ENCODE measurements at places on chromosomes 2 and 18. TPM values are rescaled to one million over a fixed set of nuclear protein-coding genes. Genes with fewer than 3 reads are reported as not detected.

- no peak overlapping the region for H3K27ac ChIP-seq
- DNase-seq: no peak
- H3K4me3 ChIP-seq: no peak overlapping the region
Observed at GRCh38 chr18:33826151-33826550, 248.1 kb downstream of the ASXL3 start.

- no peaks in the 10 kb centered on the region for H3K36me3 ChIP-seq
- DNase-seq: no peak
- no peaks in the 10 kb centered on the region for H3K4me1 ChIP-seq
- no peak overlapping the region for H3K27ac ChIP-seq
- no peak overlapping the region for H3K4me3 ChIP-seq
- H3K27me3 ChIP-seq: no peaks in the 10 kb centered on the region
Observed at GRCh38 chr18:65287652-65288051, 463.2 kb upstream of the CDH7 start.

GRCh38 chr2:11764359-11764758 lies 17.9 kb downstream of the LPIN1 start:
- no peak for DNase-seq
- H3K27ac ChIP-seq: peak overlapping the region; percentile 69
- H3K27me3 ChIP-seq: no peaks in the 10 kb centered on the region
- peaks cover 55% of the 10 kb centered on the region for H3K4me1 ChIP-seq
- no peak overlapping the region for H3K4me3 ChIP-seq

SALL3 gene
- total RNA-seq: not detected

DNA sequence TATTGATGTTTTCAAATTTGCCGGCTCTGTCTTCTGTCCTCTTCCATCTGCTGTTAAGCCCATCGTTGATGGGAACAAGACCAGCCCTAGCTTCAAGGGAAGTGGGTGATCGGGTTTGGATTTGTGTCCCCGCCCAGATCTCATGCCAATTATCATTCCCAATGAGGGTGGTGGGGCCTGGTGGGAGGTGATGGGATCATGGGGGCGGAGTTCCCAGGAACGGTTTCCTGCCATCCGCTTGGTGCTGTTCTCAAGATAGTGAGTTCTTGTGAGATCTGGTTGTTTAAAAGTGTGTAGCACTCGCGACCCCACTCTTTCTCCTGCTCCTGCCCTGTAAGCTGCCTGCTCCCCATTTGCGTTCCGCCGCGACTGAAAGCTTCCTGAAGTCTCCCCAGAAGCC lies 9.5 kb downstream of the ASB18 start:
- no peak for DNase-seq
- H3K4me1 ChIP-seq: no peaks in the 10 kb centered on the region
- no peaks in the 10 kb centered on the region for H3K36me3 ChIP-seq
- no peak overlapping the region for H3K4me3 ChIP-seq
- peaks cover 10% of the 10 kb centered on the region for H3K27me3 ChIP-seq

GMPPA gene
- 26.9 TPM for total RNA-seq

LBH gene
- total RNA-seq: 537 TPM

- no peak overlapping the region for H3K27ac ChIP-seq
- DNase-seq: no peak
- no peak overlapping the region for H3K4me3 ChIP-seq
Observed at GRCh38 chr18:11794195-11794594, 57.0 kb upstream of the CHMP1B start.

FSHR gene
- not detected for total RNA-seq

DNA sequence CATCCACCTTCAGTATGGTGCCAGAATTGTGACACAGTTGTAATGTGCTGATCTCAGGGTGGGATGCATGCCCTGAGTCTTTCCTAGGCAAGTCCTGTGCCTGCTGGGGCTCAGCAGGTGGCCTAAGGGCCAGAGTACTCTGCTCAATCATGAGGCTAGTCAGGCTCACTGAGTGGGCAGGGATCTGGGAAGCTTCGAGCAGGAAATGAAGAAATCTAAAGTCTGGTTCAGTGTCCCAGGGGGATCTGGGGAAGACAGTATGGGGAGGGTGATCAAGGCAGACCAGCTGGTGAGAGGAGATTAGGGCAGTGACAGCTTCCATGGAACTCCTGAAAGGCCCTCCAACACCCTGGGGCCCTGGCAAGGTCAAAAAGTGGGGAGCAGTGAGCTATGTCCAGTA lies 8.9 kb upstream of the ANKRD29 start:
- no peaks in the 10 kb centered on the region for H3K4me1 ChIP-seq
- peaks cover 1% of the 10 kb centered on the region for H3K27me3 ChIP-seq
- DNase-seq: no peak
- no peak overlapping the region for H3K27ac ChIP-seq
- H3K36me3 ChIP-seq: no peaks in the 10 kb centered on the region

IL36B gene
- total RNA-seq: not detected

ZSWIM2 gene
- total RNA-seq: not detected

DNA sequence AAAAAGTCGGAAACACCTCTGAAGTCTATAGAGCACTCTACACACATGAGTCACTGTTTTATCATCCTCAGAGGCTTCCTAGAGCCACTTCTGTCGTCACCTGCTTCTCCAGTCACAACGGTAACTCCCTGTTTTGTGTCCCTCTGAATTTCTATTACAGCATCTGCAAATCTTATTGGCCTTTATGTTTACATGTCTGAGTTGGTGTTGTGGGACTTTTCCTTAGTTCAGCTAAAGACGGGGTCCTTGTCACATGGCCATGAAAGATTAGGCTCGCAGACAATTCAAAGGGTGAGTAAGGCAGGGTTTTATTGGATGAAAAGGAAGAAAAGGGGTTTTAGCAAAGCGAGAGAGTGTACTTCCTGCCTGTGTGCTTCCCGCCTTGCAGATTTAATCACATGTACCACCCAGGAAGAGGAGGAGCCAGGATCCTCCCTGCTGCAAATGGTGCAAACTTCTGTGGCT lies 185.6 kb downstream of the LPIN1 start:
- H3K27ac ChIP-seq: no peak overlapping the region
- H3K4me3 ChIP-seq: no peak overlapping the region
- H3K27me3 ChIP-seq: no peaks in the 10 kb centered on the region
- no peaks in the 10 kb centered on the region for H3K36me3 ChIP-seq
- peaks cover 14% of the 10 kb centered on the region for H3K4me1 ChIP-seq
- DNase-seq: no peak

HNMT gene
- total RNA-seq: 0.34 TPM

DNA sequence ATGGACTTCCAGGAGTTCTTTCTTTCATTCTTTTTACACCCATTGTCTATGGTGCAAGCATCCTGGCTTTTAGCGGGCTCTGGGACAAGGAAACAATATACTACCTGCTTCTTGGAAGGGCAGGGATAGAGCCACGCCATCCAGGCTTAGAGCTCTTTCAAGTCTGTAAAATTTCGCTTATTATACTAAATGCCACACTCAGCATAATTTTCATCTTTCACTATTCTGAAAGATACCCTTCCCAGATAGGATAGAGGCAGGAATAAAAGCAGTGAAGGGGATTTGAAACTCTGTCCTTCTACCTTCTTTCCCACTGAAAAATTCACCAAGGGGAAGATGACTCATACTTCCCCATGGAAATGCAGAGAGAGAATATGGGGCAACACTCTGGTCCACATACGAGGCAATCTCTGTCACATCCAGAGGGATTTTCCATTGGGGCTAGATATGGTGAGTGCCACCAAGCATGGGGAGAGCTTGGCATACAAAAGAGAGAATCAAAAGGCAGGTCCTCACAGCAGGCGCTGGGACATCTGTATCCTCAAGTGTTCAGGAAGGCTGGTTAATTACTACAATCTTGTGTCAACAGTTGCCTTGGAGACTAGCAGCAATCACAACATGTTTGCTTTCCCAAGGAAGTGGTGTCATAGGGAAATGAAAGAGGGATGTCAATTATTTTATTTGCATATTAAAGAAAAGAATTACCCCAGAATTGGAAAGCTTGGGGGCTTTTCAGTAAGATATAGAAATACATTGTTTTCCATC lies 127.6 kb downstream of the TDRD15 start:
- DNase-seq: no peak
- H3K27ac ChIP-seq: no peak overlapping the region
- no peaks in the 10 kb centered on the region for H3K4me1 ChIP-seq
- H3K27me3 ChIP-seq: no peaks in the 10 kb centered on the region
- H3K36me3 ChIP-seq: no peaks in the 10 kb centered on the region
- no peak overlapping the region for H3K4me3 ChIP-seq

IL1RL1 gene
- total RNA-seq: not detected

- H3K4me3 ChIP-seq: no peak overlapping the region
- DNase-seq: no peak
Observed at GRCh38 chr2:236665101-236665500, 95.5 kb downstream of the ACKR3 start.

GRCh38 chr18:77047803-77048419 lies 84.7 kb downstream of the MBP start:
- DNase-seq: no peak
- H3K27ac ChIP-seq: peak overlapping the region; percentile 27
- no peak overlapping the region for H3K4me3 ChIP-seq
- peaks cover 47% of the 10 kb centered on the region for H3K36me3 ChIP-seq
- no peaks in the 10 kb centered on the region for H3K27me3 ChIP-seq

ALPP gene
- total RNA-seq: not detected

DNA sequence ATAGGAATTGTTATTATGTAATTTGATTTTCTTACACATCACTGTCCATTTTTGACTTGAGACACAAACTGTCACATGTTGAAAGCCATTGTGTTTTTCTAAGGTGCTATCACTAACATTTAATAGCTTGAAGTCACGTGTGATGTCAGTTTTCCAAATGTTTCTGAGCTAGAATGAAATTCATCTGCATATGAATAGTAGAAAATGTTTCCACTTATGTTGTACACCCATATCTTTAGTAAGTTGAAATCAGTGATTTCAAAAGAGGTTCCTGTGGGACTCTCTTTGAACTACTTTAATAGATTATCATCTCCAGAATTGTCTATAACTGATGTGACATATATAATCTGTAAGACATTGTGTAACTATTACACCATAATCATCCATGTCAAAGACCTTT lies 27.8 kb downstream of the ABCG5 start:
- no peak overlapping the region for H3K4me3 ChIP-seq
- H3K27me3 ChIP-seq: no peaks in the 10 kb centered on the region
- H3K4me1 ChIP-seq: no peaks in the 10 kb centered on the region
- H3K27ac ChIP-seq: no peak overlapping the region
- DNase-seq: no peak

- H3K4me3 ChIP-seq: no peak overlapping the region
- no peaks in the 10 kb centered on the region for H3K36me3 ChIP-seq
- no peaks in the 10 kb centered on the region for H3K27me3 ChIP-seq
- no peaks in the 10 kb centered on the region for H3K4me1 ChIP-seq
- no peak for DNase-seq
Observed at GRCh38 chr18:60892855-60893254, 440.4 kb upstream of the CDH20 start.

DNA sequence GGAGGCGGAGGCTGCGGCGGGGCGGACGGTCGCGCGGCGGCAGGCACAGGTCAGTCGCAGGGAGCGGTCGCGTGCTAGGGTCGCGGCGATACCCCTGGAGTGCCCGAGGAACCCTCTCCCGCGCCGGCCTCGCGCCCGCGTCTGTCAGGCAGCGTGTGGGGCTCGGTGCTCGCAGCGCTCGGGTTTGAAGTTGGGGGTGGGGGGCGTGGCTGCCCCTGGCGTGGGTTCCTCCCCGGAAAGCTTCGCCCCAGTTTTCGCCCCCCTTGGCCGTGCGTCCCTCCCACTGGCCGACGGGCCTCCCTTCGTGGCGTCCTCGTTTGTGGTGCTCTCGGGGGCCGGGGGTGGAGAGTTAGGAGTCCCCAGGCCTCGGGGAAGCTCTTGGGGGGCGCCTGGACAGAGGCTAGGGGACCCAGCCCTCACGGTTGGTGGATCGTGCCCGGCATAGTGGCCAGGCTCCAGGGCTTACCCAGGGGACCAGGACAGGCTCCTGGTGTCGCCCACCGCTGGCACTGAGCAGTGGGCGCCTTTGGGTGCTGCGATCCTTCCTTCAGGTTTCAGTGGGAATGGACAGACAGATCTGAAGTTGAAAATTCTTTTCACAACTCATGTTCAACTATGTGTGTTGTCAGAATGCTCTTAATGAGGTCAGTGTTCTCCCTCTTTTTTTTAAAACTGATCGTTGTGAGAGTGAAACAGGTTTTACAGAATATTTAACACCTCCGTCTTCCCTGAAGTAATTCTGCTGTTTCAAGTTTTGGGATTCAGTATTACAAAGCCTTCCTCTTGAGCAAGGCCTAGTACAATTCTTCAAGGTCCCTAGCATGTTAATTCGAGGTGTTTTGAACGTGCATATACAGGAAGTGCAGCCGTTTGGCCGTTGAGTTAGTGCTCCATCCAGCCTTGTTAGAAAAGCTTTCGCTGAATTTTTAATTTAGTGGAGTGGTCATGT lies 604 bp downstream of the RALBP1 start:
- no peaks in the 10 kb centered on the region for H3K36me3 ChIP-seq
- DNase-seq: peak; percentile 74
- H3K27ac ChIP-seq: peak overlapping the region; percentile 94

DNA sequence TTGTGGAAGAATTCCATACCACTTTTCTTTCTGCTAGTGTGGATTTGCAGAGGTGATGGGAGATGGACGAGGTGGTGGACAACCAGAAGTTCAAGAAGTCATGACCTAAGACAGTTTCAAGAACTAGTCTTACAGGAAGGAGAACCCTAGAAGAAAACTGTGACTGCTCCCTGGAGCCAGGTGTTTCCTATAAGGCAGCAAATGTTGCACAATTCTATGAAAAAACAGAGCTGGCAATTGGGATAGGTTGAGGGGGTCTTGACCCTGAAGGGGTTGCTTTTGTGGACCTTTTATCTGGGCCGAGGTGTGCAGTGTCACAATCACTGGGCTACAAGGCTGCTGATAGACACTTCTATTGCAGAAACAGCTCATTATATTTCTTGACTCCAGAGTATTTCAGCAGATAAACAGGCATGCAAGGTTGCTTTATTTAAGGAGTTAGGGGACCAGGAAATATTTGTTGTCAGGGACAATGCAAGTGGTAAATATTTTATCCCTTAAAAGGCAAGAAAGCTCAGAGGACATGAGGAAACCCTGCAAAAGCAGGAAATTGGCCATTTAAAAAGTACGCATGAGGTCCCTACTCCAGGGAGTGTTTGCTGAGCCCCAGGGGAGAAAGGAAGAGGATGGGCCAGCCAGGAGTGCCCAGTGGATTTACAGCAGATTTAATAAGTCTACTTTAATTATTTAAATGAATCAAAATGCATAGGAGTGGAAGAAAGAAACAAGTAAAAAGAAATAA lies 22.9 kb downstream of the APCDD1 start:
- no peaks in the 10 kb centered on the region for H3K36me3 ChIP-seq
- no peak for DNase-seq
- H3K27ac ChIP-seq: no peak overlapping the region
- H3K27me3 ChIP-seq: peaks cover 41% of the 10 kb centered on the region

DNA sequence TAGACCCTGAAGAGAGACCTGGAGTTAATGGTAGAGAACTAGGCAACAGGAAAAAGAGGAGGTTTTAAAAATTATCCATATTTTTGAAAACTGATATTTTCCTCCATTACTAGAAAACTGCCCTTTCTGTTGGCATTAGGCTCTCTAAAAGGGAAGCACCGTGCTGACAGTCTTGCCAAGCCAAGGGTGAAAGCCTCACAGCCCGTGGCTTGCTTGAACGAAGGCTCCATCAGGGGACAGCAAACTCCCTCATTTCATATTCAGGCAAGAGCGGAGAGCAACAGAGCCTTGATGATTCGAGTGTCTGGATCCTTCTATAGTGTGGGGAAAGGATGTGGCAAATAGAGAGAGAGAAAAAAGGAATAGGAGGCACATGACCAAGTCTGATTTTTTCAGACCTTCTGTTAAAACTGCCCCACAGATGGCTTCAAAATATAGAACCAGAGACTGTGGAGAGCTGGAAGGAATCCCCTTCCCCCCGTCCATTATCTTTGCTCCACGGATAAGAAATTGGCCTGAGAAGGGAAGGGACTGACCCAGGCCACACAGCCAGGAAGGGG lies 67.0 kb downstream of the CACNB4 start:
- no peak overlapping the region for H3K4me3 ChIP-seq
- peaks cover 4% of the 10 kb centered on the region for H3K27me3 ChIP-seq
- no peak for DNase-seq
- H3K27ac ChIP-seq: no peak overlapping the region
